ENCODE measurements at places on chromosomes 4 and X. TPM values are rescaled to one million over a fixed set of nuclear protein-coding genes. Genes with fewer than 3 reads are reported as not detected.

Gene ADGRL3
- not detected for total RNA-seq

Gene NEXMIF
- total RNA-seq, result 0.74 TPM

Gene RAB9B
- not detected for total RNA-seq

- H3K36me3 ChIP-seq, result no peaks in the 10 kb centered on the region
- no peaks in the 10 kb centered on the region for H3K4me1 ChIP-seq
- H3K27ac ChIP-seq, result no peak overlapping the region
- no peak overlapping the region for H3K4me3 ChIP-seq
- no peaks in the 10 kb centered on the region for H3K27me3 ChIP-seq
Measured at GRCh38 chr4:145521282-145521681, 39.6 kb downstream of the SMAD1 start.

- no peaks in the 10 kb centered on the region for H3K27me3 ChIP-seq
- no peak overlapping the region for H3K27ac ChIP-seq
- H3K4me3 ChIP-seq, result no peak overlapping the region
Measured at GRCh38 chrX:134706138-134706537, 47.9 kb upstream of the PLAC1 start.

- no peak overlapping the region for H3K27ac ChIP-seq
- H3K4me1 ChIP-seq, result no peaks in the 10 kb centered on the region
- no peak for DNase-seq
- H3K4me3 ChIP-seq, result no peak overlapping the region
- no peaks in the 10 kb centered on the region for H3K27me3 ChIP-seq
- H3K36me3 ChIP-seq, result no peaks in the 10 kb centered on the region
Measured at GRCh38 chr4:93896516-93896915, 68.0 kb downstream of the ATOH1 start.

All from CD4-positive, alpha-beta T cell (primary cell).